Activated CD8-positive, alpha-beta memory T cell treated with anti-CD3 and anti-CD28 coated beads for 1 hour (primary cell): ENCODE measurements at places on chromosomes 5 and 9.

DNA sequence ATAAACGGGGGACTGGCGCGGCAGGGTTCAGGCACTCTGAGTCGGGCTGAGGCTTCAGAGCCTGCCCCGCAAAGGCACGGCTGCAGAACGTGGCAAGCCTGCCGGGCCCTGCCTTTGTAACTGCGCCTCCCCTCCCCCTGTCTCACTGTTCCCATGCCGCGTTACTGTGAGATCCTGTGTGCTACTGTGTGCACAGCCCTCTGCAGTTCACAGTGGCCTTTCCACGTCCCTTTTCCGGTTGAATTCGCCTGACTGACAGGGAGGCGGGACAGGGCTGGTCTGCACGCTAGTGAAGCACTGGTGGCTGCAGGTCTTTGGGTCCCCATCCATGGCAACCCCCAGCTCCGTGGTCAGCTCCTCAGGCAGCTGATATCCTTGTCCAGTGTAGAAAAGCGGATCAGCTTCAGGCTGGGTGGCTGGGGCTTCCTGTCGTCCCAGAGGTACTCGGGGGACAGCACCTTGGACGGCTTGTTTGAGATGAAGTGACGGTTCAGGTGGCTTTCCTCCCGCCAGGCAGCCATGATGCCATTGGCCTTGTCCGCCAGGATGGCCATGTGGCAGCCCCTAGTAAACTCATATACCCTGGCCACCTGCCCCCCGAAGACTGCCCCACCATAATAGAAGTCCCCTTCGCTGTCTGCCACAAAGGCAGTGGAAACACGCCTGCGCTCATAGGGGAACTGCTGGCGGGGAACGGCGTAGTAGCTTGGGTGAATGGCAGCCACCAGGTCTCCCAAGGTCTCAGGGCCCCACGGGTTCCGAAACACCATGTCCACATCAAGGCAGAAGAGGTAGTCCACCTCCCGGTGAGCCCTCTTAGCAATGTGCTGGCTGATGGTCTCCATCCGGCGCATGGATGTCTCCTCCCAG lies 10.3 kb downstream of the GBGT1 start:
- no peak for DNase-seq

DNA sequence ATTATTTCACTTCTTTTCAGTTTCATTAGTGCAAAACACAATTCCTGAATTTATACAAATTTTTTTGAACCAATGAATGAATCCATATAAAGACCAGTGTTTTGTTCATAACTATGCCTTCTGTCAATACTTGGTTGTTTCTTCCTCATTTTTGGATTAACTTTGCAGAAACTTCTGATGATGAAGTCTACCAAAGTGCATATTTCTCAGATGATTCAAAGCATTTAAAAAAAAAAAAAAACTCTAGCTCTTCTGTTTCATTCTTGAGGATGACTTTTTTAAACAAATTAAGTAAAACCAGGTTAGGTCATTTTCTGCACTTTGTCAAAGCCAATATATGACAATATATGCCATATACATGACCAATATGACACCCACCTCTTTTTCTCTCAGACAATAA lies 92.6 kb downstream of the CHSY3 start:
- DNase-seq, result no peak

GRCh38 chr5:77620405-77620804 lies 18.1 kb downstream of the OTP start:
- DNase-seq, result no peak

DNA sequence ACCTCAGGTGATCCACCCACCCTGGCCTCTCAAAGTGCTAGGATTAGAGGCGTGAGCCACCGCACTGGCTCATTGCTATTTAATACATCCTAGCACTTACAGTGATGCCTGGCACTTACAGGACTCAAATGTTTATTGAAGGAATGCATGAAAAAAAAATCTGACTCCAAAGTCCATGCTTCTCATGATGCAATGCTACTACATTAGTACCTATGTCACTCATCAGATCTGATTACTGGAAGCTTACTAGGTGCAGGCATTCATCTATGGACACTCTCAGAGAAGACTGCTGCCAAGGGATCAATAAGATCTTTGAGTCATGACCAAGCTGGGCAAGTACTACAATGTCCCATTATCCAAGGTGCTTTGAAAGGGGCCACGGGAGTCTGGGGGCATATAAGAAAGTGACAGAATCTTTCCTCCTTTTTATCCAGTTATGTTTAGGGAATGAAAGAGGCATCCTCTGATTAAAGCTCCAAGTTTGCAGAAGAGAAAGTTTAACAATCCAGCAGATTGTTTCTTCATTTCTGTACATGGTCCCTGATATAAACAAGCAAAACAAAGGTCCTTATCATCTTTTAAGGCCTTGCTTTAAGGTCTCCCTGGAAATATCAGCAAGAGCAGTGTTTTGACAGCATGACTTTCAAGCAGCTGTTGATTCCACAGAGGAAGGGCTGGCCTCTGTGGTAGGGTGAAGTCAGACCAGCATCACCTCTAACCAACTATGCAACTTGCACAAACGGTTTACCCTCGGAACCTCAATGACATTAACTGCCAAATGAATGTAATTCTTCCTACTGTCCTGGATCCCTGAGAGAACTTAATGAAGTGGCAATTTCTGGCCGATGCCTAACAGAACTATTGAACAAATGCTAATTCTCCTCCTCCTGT lies 35.9 kb downstream of the ARPC5L start:
- no peak for DNase-seq

DNA sequence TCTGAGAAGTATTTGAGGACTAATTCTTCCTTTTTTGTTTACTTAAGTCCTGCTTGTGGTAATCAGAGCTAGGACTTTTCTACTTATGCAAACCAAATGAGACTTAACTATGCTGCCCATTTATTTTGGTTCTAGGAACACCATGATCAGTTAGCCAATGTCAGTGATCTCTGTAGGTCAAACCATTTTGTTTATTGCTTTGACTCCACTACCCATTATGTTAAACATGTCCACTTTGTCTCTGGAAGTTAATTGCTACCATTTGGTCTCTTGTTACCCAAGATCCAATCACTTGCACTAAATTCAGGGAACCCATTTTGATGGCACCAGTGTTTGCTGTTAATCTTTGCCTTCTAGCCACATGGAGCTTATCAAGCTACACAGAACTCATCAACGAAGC lies 161.9 kb downstream of the CCDC171 start:
- no peak for DNase-seq
